ENCODE measurements at places on chromosomes 11 and 22.

GRCh38 chr11:132046288-132046865 lies 676.0 kb downstream of the NTM start:
- DNase-seq: no peak

- DNase-seq: no peak
These were observed 48.1 kb downstream of the RPL27A start for GRCh38 chr11:8730697-8731020.

DNA sequence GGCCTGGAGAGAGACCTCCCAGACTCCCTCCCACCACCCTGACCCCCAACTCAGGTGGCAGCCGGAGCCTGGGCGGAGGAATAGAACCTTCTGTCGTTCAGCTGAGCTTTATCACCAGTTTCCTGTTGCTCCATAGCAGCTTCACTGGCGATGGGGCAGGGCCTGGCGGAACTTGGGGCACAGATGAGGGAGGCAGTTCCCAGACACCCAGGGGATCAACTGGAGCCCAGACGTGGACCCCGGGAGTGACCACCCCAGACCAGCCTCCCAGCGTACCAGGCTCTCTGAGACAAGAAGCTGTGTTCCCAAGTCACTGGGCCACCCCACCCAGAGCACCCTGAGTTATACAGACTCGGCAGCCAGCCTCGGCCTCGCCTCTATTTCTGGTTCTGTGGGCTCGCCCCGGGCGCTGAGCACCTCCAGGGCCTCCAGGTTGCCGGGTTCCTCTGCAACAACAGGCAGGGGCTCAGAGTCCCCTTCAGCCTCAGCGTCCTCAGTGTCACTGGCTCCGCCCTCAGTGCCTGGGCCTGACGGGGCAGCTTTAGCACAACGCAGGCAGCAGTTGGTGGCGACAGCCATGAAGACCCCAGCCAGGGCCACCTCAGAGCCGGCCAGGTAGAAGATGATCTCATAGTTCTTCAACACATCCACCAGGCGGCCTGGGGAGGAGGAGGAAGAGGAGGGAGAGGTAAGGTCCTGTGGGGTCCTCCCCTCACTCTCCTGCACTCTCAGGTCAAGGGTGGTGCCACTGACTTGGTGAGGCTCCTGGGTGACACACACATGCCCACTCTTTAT lies 5.7 kb downstream of the SLC16A8 start:
- no peak for DNase-seq

- DNase-seq: no peak
These were observed 925.4 kb downstream of the BRD1 start for GRCh38 chr22:48902001-48902869.

GRCh38 chr11:70867281-70868047 lies 384.9 kb downstream of the SHANK2 start:
- no peak for DNase-seq

GRCh38 chr11:29783506-29783905 lies 233.3 kb downstream of the KCNA4 start:
- DNase-seq: no peak

GRCh38 chr11:6405052-6405667 lies 13.7 kb downstream of the APBB1 start:
- DNase-seq: no peak

- DNase-seq: peak; percentile 72
These were observed 17.3 kb downstream of the APOL2 start for GRCh38 chr22:36221799-36222751.
